Foreskin keratinocyte (primary cell): ENCODE measurements at places on chromosomes 7 and 10. TPM values are rescaled to one million over a fixed set of nuclear protein-coding genes. Genes with fewer than 3 reads are reported as not detected.

DNA sequence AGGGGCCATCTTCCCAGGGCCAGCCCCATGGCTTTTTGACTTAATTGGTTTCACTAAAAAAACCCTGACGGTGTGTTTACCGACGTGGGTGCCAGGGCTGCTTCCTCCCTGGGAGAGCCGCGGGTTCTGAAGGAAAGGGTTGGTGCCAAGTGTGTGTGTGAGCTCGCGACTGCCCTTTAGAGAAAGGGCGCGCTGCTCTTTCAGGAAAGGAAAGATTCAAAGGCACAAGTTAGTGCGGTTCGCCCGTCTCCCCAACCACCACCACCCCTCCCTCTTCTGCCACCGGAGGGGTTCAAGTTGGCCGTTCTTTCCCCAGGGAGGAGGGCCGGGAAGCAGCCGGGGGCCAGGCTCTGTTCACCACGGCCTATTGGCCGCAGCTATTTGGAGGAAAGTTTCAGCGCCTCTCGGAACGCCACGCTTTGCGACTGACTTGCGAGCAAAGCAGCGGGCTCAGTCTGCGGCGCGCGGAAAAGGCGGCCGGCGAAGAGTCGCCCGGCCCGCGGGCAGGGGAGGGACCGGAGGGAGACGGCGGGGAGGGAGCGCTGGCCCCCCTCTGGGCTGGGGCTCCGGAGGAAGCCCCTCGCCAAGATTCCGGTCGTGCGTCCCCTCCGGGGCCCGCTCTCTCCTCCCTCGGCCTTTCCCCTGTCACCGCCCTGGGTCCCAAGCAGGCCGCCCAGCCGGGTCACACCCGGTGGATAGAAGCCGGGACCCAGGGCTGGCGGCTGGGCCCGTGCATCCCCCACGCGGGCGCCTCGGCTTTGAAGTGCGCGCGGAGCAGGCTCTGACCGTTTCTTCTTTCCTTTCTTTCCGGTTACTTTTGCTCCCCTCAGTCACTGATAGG, 165.9 kb upstream of the PPP1R3A start:
- DNase-seq, result no peak

GRCh38 chr7:5773661-5774086, 7.8 kb downstream of the RNF216 start:
- DNase-seq, result peak; percentile 84

CARD11 gene
- 12.5 and 14.6 TPM in 2 replicates for polyA plus RNA-seq

SPOCK2 gene
- polyA plus RNA-seq, result 0.11 and 0.18 TPM in 2 replicates
